Activated naive CD8-positive, alpha-beta T cell treated with anti-CD3 and anti-CD28 coated beads, Interleukin-2, amount 10 ng/mL, durations not matched to agents 7 days and 5 days (primary cell): ENCODE measurements at places on chromosomes 11 and 22.

DNA sequence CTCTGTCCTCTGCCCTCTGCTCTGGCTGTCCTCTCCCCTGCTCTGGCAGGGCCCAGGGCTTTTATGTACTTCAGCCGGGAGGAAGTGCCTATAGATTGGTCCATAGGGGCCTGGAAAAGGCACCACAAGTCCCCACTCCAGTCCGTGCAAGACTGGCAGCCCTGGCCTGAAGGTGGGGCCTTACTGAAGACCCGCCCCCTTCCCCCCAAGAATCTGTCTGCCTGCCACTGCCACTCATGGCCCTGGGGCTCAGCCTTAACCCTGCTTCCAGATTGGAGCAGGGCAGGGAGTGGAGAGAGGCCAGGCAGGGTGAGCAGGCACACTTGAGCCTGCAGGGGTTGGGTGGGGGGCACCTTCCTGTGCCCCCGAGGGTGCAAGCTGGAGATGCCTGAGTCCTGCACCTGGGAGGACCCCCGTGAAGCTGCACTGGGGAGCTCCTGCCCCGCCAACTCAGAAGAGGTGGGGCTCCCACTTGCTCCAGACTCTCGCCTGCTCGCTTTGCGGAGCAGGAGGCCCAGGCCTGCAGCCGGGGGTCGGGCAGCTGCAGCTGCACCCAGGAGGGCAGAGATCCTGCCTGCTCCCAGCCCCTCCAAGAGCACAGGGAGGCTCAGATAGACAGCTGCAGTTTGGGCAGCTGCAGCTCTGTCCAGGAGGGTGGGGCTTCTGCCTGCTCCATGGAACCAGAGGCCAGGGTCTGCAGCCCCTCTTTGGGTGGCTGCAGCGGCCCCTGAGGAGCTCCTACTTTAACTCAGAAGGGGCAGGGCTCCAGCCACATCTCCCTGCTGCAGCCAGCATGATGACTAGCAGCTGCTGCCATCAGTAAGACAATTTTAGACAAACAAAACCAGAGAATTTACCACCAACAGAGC is 51.0 kb upstream of the SC5D start:
- DNase-seq = no peak

DNA sequence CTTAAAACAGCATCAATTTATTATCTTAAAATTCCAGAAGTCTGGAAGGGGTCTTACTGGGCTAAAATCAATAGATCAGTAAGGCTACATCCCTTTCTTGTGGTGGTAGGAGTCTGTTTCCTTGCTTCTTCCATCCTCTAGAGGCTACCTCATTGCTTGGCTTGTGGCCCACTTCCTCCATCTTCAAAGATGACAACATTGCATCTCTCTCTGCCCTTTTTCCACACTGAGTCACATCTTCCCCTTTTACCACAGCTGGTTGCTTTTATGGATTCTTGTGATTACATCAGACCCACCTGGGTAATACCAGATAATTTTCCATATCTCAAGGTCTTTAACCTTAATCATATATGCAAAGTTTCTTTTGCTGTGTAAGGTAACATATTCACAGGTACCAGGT is 60.9 kb downstream of the GRIA4 start:
- no peak for DNase-seq

- DNase-seq = no peak
Measured at GRCh38 chr11:78853521-78853920, 278.9 kb upstream of the NARS2 start.

DNA sequence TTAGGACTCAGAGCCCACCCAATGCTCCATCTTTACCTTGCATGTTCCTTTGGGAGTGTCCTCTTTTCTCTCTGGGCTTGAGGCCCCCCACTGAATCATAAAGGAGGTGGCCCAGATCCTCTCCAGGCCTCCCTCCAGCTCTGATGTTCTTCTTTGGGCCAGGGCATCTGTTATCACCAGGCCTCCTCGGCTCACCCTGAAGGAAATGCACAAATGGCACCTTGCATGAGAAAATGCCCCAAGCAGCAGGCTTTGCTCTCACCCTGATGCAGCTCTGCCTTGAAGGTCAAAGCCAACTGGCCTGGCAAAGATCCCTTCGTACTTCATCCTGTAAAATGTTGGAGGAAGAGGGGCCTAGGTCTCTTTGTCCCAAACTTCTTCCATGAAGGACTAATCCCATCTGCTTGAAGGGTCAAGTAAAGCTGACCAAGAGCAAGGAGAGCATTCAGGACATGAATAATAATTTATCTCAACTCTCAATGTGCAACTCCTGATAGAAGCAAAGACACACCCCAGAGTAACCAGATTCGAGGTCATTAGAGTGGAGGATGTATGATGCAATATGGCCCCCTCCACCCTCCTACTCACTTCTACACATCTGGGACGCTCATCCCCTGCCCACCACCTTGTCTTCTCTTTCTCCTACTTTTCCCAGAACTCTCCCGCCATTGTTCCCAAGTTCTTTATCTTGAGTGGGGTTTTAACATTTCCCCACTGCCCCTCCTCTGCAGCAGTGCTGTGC is 9.5 kb downstream of the APOL6 start:
- no peak for DNase-seq

DNA sequence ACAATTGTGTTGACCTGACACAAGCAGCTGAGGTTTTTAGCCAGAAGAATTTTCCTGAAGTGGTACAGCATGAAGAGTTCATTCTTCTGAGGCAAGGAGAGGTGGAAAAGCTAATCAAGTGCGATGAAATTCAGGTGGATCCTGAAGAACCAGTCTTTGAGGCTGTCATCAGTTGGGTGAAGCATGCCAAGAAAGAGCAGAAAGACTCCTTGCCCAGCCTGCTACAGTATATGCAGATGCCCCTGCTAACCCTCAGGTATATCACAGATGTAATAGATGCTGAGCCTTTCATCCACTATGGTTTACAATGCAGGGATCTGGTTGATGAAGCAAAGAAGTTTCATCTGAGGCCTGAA is 12.9 kb upstream of the SCARF2 start:
- no peak for DNase-seq

GRCh38 chr11:18798799-18799469 is 7.3 kb upstream of the PTPN5 start:
- DNase-seq = no peak

GRCh38 chr11:27653990-27654758 is 46.1 kb downstream of the BDNF start:
- DNase-seq = no peak

DNA sequence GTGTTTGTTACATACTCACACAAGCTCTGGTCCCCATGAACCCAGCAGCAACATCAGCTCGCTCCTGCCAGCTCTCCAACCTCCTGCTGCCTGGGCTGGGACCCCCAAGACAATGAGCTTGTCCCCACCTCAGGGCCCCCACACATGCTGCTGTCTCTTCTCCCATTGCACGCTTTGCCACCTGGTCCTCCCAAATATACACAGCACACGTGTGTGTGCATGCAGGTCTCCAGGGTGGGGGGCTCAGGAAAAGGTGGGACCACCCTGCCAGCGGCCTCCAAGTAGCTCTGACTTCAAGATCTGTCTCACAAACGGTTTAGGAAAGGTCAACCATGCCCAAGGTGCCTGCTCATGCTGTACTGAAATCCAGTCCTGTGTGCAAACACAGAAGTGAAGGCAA is 68.1 kb upstream of the CCND1 start:
- no peak for DNase-seq

DNA sequence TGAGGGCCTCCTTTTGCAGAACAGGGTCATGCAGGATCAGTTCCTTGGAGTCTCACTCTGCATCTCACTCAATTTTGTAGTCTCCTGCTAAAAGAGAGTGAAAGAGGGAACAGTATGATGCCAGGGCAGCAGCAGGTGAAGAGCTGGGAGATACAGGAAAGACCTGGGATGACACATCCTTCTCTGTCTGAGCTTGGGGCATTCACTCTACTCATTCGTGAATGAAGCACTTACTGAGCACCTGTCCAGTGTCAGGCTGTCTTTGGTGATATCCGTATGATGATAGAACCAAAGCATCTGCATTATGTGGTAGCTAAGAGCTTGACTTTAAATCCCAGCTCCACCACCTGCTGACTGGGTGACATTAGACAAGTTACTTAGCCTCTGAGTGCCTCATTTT is 14.4 kb downstream of the SREBF2 start:
- no peak for DNase-seq

GRCh38 chr11:12999597-12999996 is 9.5 kb upstream of the RASSF10 start:
- DNase-seq = no peak

DNA sequence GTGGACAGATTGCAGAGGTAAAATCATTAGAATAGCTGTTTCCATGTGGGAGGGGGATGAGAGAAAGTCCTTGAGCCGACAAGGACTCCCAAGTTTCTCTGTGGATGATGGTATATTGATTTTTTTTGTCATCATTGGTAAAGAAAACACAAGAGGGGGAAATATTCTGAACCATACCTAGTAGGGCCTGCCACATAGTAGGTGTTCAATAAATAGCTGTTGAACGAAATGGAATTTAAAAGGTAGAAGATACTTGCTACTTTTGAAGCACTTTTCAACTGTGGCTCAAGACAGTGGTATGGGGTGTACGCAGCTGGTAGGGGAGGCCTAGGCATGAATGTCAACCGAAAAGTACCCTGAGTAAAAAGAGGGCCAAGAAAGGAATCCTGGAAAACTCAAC is 2.1 kb downstream of the CAVIN3 start:
- DNase-seq = no peak

- DNase-seq = peak; percentile 23
Measured at GRCh38 chr11:2549876-2550605, 105.2 kb downstream of the KCNQ1 start.

- DNase-seq = no peak
Measured at GRCh38 chr22:44411226-44412135, 86.6 kb downstream of the RTL6 start.

- peak; percentile 71 for DNase-seq
Measured at GRCh38 chr11:12331239-12331874, 46.0 kb upstream of the PARVA start.

- no peak for DNase-seq
Measured at GRCh38 chr11:14253840-14254239, 105.1 kb downstream of the RRAS2 start.

GRCh38 chr11:127737499-127737898 is 736.9 kb upstream of the KIRREL3 start:
- no peak for DNase-seq
